ENCODE measurements at places on chromosomes 13 and 19. TPM values are rescaled to one million over a fixed set of nuclear protein-coding genes. Genes with fewer than 3 reads are reported as not detected.

Gene PSG1
- not detected for polyA plus RNA-seq

GRCh38 chr13:65855242-65855805 lies 1374.8 kb downstream of the PCDH9 start:
- DNase-seq, result no peak

Gene VWA8
- polyA plus RNA-seq, result 2.9 TPM

- no peak for DNase-seq
Measured at GRCh38 chr19:42325896-42326771, 699 bp downstream of the MEGF8 start.

GRCh38 chr19:48497728-48498594 lies 13.7 kb downstream of the LMTK3 start:
- no peak for DNase-seq

GRCh38 chr13:26548205-26548765 lies 9.2 kb upstream of the WASF3 start:
- no peak for DNase-seq

- DNase-seq, result no peak
Measured at GRCh38 chr19:23817519-23817918, 58.8 kb upstream of the ZNF681 start.

DNA sequence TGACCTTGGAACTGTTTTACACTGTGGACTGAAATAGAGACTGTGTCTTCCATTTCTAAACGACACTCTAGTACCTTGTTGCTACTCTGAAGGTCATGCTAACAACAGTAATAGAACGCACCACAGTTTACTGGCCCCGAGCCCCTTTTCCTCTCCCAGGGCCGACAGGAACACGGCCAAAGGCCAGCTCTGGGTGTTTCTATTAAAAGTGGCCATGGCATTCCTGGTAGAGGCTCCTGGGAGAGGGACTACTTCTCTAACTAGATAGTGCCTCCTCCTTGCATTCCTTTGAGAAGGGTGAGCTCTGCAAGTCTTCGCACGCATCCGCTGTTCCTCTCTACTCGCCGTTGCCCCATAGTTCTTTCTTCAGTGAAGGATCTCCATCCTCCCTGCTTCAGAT lies 18.7 kb upstream of the SIAH3 start:
- DNase-seq, result no peak

DNA sequence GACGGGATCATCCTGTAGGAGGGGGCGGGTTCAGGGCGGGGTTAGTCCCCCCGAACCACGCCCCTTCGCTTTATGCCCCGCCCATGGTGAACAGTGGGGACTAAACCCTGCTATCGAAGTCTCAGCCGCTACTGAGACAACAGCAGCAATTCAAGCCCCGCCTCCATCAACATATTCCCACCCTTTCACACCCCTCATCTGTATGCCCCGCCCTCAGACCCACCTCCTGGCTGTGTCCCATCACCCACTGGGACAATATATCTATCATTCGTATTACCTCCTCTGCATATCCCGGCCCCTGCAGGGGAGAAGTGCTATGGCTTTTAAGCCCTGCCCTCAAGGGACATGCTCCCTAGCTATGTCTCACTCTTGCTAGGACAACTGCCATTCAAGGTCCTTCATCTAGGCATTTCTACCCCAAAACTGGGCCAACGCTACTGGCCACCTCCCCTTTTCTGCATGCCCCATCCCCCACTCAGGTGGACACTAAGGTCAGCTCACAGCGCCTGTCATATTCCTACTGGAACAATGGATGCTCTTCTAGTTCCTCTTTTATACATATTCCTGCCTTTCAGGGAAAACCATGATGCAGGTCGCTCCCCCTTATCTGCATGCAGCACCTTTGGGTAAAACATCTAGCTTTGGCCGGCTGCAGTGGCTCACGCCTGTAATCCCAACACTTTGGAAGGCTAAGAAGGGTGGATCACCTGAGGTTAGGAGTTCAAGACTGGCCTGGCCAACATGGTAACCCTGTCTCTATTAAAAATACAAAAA lies 11.9 kb downstream of the LRFN1 start:
- peak; percentile 18 for DNase-seq

DNA sequence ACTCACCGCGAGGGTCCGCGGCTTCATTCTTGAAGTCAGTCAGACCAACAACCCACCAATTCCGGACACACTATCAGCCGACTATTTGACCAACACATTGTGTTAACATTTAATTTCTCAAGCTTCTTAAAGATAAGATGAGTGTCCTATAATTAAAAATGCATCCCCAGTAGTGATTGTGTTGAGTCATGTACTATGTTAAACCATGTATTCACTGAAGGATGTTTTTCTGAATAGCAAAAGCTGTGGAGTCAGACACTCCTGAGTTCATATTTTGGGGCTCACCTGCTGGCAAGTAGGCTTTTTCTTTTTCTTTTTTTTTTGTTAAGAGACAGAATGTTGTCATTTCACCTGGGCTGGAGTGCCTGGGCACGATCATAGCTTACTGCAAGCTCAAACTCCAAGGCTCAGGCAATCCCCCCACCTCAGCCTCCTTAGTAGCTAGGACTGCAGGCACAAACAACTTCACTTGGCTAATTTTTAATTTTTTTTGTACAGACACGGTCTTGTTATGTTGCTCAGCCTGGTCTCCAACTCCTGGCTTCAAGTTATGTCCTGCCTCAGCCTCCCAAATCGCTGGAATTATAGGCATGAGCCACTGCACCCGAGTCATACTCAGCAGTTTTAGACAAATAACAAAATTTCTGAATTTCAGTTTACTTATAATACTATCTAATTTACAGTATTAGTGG lies 606.9 kb downstream of the PCDH9 start:
- DNase-seq, result no peak

DNA sequence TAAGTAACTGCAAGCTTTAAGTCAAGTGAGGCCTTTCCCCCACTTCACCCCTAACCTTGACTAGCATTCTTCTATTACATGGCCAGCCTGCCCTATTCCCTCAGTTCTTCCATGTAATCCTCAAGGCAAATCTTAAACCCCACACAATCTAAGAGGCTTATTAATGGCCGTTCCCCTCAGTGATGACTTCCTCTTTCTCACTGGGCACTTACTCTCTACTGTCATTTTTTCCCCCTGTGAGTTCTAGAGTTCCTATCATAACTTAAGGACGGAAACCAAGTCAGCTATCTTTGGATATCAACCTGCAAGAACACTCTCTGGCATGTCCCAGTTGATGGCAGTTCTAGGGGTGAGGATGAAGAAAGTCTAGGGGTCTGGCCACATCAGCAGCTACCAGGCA lies 131.2 kb downstream of the DCLK1 start:
- no peak for DNase-seq

GRCh38 chr19:532561-533363 lies 1.2 kb downstream of the CDC34 start:
- DNase-seq, result peak; percentile 85

DNA sequence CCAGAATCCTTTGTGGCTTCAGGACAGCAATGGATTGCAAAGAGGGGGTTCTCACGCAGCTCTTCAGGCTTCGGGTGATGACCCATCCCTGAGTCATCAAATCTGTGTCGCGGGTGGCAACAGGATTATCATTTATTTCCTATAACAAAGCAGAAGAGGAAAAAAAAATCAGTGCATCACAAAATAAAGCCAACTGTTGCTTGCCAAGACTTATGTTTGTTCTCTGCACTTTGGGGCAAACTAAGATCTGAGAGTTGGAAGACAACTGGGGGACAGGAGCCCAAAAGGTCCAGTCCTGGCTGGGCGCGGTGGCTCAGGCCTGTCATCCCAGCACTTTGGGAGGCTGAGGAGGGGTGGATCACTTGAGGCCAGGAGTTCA lies 6.4 kb downstream of the GNA15 start:
- DNase-seq, result no peak

Gene MTUS2
- not detected for polyA plus RNA-seq

Data from endothelial cell of umbilical vein (primary cell).